Stimulated activated CD8-positive, alpha-beta memory T cell treated with anti-CD3 and anti-CD28 coated beads, Interleukin-15, amount 100 ng/mL, for 1 hour (primary cell): ENCODE measurements at places on chromosomes 2 and 18.

GRCh38 chr2:197558393-197558792 is 42.5 kb downstream of the MOB4 start:
- DNase-seq, result no peak

DNA sequence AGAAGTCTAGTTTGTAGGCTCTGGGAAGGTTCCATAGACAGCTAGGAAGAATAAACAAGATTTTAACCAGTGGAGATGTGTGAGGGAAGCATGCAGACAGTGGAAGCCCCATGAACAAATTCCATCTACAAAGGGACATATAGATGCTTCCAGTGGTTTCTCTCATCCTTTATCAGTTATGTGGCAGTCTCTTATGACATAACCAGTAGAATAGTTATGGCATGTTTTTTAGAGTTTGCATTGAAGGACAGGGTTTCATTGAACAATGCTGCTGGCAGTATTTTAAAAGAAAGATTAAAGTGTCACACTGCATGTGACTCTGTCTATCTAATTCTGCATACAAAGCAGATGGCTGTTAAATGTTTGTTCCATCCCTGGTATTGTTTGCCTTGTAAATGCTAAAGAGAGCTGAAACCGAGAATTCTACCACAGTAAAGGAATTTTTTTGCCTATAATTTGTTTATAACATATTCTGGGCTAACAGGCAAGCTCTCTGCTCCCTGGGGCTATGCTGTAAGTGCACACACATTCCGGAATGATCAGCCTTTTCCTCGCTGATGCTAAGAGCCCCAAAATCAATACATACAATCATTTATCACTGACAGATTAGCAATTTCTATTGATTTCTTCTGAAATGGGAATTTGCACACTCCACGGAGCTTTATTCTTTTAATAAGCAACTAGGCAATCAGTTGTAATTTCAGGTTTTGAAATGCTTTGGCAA is 76.8 kb upstream of the PELI1 start:
- DNase-seq, result no peak

DNA sequence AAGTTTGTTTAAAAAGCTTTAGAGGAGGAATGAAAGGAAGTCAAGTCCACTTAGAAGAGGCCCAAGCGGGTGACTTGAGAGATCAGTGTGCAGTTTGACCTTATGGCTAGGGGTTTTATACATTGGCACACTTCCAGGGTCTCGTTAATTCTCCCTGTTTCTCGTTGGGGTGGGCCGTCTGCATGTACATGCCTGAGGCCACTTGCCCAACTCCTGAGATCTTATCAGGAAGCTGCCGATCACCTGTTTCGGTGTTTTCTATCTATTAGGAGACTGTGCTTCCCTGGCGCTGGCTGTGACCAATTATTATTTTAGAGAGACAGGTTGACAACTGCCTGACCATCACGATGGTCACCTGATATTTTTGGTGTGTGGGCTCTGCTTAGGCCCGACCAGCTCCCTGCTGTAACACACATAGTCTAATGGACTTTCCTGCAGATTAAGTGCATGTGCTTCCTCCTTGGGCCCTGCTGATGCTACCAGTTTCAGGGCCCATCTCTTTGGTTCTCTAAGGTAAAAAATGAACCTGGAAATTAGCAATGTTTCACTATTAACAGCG is 31.0 kb upstream of the MSH6 start:
- no peak for DNase-seq

GRCh38 chr2:204065566-204065965 is 129.0 kb downstream of the ICOS start:
- no peak for DNase-seq

GRCh38 chr18:42113529-42114191 is 158.6 kb downstream of the PIK3C3 start:
- DNase-seq, result no peak
